Adrenal gland (tissue), 19 donors: ENCODE measurements at places on chromosomes 7 and 10.

DNA sequence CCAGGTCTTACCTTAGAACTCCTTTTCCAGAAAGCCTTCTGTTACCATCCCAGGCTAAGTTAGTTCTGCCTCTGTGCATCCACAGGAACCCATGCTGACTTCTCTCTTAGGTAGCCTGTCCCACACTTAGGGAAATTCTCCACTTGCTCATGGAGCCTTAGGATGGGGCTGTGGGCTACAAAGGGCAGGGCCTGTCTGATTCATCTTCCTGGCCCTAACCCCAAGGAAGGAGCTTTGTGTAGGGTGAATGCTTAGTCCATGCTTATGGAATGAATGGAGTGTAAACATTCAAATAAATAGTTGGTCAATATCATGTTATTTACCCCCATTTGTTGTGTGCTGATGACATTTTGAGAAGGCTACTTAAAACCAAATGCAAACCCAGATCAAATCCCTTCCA lies 54.7 kb downstream of the EMX2 start:
- no peak for DNase-seq

DNA sequence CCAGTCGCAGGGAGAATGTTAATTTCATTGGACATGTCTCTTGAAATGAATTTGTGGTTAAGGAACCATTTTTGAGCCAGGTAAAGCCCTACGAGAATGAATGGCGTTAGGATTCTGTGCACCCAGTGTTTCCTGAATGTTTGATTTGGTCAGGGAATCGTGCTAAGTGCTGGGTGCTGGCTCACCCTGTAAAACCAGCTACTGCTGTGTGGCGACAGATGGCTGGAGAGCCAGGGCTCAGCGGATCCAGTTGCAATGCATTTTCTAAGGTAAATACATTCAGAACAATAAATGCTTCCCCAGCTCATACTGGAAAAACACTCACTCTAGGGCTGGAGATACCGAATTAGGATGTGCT lies 355.5 kb downstream of the GLRX3 start:
- no peak for DNase-seq

- no peak for DNase-seq
These were observed 94.2 kb downstream of the NKX6-2 start for GRCh38 chr10:132691711-132692153.

GRCh38 chr10:114389426-114389825 lies 14.9 kb downstream of the AFAP1L2 start:
- DNase-seq = no peak

DNA sequence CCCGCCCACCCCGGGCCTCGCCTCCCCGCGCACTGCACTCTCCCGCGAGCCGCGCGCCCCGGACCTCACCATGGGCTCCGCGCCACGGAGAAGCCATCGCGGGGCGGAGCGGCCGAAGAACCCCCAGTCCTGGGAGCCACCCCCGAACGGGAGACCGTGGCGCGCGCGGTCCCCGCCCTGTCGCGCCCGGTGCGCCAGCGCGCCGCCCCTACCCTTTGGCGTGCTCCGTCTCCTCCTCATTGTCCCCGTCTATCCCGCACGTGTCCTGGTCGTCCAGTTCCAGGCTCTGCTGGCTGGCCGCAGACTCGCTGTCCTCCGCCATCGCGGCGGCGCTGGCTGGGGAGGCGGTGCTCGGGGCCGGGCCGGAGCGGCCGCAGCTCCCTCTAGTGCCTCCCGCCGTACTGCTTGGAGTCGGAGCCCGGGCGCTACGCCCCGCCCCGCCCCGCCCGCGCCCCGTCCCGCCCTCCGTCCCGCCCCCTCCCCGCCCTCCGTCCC lies at the start of gene NMT2:
NMT2 (minus strand) TSS at position 403 of the 495 bp plus-strand sequence; CDS start at position 322, 81 bp downstream.
- DNase-seq = no peak

DNA sequence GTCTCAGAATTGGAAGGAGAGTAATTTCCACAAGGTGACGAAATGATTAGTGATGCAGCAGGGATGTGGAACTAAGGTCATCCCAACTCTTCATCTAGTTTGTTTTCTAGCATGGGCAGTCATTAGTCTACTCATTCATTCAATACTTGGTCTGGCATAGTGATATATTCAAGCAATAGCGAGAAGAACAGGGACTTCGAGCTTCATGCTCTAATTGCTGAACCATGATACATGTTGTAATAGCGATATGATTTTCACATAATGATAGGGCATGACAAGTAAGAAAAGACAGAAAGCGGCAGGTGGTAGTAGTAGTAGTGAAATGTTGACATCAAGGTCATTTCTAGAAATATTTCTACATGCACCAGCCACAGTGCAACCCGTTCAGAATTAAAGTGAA lies 652.1 kb downstream of the PHTF2 start:
- DNase-seq = no peak

- no peak for DNase-seq
These were observed 170.6 kb downstream of the UBE2H start for GRCh38 chr7:129781928-129782817.

GRCh38 chr10:101225846-101226421 lies 3.3 kb downstream of the LBX1 start:
- no peak for DNase-seq

DNA sequence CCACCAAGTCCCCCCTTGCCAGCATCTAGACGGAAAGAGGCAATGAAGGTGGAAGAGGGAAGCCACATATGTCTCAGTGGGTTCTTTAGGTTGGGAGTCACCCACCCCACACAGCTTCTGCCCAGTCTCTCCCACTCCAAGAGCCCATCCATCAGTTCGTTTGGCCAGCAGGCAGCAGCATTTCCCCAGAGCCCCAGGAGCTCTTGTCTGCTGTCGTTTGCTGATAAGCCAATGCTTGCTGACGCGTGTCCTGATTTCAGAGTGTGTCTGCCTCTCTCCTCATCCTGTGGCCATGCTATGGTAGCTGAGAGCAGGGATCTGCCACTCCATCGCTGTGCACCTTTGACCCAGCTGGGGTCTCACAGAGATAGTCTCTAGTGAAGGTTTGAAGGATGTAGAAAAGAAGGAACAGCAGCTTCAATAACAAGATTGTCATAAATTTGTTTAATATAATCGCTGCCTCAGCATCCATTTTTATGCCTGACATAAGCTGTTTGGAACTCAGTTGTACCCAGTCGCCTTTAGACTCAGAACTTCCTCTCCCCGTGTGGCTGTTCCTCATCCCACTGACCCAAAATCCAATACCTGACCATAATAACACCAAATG lies 39.4 kb upstream of the GDF10 start:
- no peak for DNase-seq

GRCh38 chr10:80491251-80492102 lies 37.4 kb downstream of the TSPAN14 start:
- peak; percentile 50 for DNase-seq

DNA sequence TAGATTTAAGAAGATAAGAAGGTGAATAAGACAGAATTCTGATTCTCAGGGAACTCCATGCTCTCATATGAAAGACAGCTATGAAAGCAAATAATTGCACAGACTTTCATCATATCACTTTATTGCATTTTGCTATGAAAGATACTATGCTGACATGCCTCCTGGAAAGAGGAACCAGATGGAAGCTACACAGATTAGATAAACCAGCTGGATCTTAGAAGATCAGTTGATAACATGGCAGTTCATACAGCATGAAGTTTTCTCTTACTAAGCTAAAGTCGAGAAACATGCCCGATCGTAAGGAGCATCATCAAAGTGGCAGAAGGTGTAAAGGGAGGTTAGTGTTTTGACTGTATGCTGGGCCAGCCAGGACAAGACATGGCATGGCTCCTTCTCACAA lies 112.5 kb upstream of the DPP6 start:
- no peak for DNase-seq

- DNase-seq = peak; percentile 30
These were observed 208.7 kb upstream of the FAM3C start for GRCh38 chr7:121604627-121605316.
